ENCODE measurements at places on chromosomes 2 and 18.

DNA sequence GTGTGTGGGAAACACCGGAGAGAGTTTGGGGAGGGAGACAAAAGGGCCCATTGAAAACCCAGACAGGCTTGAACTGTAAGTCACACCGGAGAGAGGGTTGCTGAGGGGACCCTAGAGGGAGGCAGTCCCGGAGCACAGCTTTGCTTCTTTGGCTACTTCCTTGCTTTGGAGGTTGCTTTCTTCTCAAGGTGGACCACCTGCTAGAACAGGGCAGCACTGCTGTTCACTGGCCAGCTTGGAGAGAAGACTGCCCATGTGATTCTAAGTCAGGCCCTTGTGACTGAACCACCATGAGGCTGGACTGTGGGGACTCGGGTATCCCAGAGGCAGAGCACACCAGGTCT is 4.4 kb downstream of the ACTG2 start:
- no peak for DNase-seq

DNA sequence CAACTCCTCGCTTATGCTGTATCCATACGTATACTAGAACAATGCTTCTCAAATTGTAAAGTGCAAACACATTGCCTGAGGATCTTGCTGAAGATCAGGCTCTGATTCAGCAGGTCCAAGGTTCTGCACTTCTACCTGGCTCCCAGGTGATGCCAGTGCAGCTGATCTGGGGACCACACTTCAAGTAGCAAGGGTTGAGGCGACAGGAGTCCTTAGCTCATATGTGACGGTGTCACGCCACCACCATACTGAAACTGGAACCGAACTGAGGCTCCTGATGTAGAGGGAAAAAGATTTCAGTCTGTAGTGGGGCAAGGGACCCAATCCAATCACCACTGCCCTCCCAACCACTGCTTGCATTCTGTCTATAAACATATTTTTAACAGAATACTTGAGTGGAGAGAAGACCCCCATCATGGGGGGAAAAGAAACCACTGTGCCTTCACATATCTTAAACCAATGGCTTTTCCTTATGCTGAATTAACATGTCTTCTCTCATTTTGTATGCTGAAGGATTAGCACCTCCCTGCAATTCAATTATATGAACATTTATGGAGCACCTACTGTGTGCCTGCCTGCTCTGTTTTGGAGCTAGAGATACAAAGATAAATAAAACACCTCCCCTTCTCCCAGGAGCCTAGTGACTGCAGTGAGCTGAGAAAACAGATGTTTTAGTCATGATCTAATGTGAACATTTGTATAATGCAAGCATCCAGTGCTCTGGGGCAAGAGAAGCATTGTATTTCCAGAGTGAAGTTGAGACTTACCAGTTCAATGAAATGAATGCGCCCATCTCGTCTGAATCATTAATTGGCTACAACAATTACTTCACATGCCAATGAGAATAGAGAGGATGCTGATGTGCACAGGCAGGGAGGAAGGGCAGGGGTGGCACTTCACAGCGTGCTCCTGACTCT is 6.6 kb upstream of the ASAP2 start:
- no peak for DNase-seq

DNA sequence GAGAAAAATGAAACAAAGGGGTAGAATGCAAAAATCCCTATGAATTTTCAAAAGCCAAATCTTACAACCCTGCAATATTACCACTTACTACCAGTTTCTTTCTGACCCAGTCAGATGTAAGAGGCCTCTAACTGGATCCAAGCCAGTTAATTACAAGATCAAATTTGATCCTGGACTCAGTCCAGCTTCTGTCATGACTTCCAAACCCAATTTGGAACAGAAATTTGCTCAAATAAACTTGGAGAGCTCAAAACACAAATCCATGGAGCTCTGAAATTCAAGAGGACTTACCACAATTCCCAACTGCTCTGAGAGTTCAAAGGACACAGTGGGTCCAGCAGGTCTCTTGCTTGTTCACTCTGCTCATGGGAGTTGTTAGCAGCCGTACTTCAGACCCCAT is 1271.7 kb upstream of the SLC39A10 start:
- DNase-seq, result no peak

- no peak for DNase-seq
Observed at GRCh38 chr2:65880436-65880835, 448.0 kb upstream of the SPRED2 start.

GRCh38 chr2:197591339-197592072 is 75.6 kb downstream of the MOB4 start:
- no peak for DNase-seq

DNA sequence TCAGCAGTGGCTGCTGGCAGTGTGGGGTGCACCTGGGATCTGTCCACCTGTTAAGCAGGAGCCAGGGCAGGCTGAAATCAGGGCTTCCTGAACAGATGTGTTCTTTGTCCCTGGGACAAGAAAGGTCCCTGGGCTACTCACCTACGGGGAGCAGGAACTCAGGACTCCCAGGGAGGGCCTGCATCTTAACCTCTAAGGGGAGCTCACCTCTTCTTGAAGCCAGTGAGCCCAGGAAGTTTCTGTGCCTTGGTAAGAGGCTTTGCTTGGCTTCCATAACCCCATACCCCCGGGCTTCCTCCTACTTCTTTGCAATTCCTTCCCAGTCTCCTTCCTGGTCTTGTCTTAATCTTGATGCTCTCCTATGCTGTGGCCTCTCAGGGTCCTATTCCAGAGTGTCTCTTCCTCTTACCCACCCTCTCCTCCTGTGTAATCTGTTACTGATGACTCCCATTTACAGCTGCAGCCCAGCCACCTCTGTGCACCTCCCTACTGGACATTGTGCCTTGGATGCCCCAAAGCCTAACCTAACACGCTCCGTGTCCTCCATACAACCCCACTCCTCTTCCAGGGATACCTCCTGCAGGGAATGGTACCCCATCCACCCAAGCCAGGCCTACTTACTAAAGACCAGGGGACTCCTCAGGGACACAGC is 55.7 kb upstream of the MAPRE3 start:
- no peak for DNase-seq

DNA sequence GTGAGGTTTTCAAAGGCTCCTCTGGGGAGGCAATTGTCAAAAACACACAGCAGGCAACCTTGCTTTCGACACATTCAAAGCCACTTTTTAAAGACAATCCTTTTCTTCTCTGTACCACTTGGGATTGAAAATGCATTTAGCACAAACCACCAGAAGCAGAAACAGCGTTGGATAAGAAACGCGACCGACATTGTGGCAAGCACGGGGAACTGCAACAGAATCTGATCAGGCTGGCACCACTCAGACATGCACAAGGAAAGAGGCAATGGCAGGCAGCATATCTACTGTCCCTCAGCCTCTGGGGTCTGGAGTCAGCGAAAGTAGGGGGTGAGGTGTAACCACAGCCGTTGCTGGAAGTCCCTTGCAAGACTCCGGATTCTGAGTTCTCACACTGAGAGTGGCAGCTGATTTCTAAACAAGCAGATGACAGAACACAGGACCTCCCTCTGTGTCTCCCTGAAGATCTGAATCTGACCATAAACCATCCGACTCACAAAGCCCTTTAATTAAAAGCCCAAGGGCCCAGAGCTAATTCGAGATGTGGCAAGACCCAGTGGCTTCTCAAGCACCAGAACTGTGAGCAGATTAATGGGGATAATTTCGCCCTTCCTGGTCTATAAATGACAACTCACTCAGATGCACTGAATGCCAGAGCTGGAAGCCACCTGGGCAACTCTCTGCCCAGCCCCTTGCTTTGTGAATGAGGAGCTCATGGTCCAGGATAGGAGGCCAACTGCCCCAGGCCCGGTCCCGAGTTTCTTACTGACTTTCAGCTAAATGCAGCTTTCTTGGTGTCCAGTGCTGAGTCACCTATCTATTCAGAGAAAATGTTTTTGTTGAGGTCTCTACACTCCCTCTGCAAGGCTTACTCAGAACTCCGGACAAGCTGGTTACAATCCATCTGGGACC is 29.6 kb downstream of the CYRIA start:
- DNase-seq, result no peak

DNA sequence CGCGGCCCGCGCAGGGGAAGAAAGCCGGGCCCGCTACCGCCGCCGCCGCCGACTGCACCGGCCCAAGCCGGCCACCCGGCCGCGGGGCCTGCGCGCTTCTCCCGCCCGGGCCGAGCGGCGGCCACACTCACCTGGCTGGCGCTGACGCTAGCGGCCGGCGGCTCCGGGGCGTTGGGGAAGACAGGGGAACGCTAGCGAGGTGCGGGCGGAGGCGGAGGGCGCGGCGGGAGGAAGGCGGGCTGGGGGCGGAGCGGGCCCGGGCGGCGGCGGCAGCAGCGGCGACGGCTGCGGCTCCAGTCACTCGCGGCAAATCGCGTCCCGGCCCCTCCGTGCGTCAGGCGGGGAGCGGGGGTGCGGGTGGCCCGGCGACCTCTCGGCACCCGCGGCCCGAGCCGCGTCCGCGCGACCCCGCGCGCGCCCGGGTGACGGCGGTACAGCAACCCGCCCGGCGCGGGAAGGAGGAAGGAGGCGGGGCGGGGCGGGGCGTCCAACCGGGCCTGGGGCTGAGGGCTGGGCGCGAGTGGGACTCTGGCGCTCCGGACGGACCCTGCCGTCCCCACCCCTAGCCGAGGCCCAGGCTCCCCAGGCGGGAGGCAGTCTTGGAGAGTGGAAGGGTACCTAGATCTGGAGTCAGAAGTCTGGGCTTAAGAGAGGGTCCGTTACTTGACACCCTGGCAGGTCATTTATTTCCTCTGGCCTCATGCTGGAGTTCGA is at the start of gene SESTD1:
Gene SESTD1, minus strand, starts transcription at position 465 of the 714 bp plus-strand sequence. CDS start 72,991 bp downstream, outside the sequence.
- DNase-seq, result peak; percentile 56

GRCh38 chr2:207467716-207468347 is 61.9 kb upstream of the CREB1 start:
- DNase-seq, result no peak

- DNase-seq, result no peak
Observed at GRCh38 chr18:1658908-1659566, 754.4 kb downstream of the ADCYAP1 start.

DNA sequence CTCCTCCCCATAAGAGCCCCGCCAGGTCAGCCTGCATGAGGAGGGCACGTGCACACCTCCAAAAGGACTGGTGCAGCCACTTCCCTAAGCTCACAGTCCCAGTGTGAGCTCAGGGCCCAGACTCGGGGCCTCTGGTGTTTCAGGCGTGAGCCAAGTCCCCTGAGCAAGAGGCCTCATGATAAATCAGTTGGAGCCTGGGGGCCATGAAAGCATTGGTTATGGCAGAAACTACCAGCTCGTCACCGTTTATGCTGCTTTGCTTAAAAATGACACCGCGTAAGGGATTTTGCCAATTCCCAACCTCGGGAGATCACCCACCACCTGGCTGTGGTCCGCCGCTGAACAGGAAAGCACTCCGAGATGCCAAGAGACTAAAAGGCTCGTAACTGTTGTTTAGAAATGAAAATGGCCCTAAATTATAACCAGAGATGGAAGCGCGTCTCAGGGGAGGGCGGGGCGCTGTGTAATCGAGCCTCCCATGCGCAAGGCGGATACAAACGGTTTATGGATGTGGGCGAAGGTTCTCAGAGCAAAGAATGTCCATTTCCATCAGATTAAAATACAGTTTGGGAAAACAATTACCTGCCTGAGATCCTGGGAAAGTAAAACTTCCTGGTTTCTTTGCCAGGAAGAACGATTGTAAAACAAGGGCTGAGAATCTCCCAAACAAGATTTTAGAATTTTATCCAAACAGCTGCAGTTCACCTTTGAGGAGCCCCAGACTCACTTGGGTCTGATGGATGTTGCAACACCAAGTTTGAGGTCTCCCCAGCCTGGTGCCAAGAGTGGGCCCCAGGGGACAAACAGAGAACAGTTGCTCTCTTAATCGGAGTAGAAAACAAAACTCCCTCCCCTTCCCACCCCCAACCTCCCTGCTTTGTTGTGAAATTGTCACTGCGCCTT is 141.4 kb downstream of the BCL2 start:
- no peak for DNase-seq

DNA sequence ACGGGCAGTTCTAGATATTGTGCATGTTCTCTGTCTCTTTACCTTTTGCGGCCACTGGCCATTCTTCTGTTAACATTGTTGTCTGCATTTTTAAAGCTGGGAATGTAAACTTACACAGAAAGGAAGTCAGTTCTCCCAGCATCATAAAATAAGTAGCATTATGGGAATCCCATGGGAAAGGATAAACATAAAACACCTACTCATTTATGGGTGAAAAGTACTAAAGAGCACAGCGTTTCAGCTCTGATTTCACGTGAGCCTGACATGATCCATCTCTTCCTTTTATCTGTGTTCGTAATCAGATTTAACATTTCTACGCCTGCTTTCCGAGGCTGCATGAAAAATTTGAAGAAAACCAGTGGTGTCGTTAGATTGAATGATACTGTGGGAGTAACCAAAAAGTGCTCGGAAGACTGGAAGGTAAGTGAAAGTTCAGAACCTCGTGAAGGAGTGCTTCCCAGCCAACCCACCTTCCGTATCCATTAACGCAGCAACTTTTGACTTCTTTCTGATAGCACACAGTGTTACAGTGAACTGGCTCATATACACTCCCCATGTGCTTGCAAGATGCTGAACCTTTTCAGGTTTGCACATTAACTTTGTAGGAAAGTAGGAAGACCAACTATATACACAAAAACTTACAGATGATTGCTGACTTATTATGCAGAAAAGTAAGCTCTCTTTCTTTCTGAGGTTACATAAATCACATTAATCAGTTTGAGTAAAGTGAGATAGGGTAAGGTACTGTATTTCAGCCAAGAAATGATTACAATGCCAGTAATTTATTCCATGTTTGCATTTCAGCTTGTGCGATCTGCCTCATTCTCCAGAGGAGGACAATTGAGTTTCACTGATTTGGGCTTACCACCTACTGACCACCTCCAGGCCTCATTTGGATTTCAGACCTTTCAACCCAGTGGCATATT is 86.5 kb upstream of the TTC39C start:
- no peak for DNase-seq

GRCh38 chr18:45686891-45687611 is 36.9 kb upstream of the SLC14A1 start:
- no peak for DNase-seq

GRCh38 chr18:43774497-43774896 is 497.2 kb upstream of the SYT4 start:
- DNase-seq, result no peak

- no peak for DNase-seq
Observed at GRCh38 chr2:36618381-36618780, 20.4 kb upstream of the FEZ2 start.

GRCh38 chr2:85481818-85482777 is 56.9 kb upstream of the MAT2A start:
- no peak for DNase-seq

DNA sequence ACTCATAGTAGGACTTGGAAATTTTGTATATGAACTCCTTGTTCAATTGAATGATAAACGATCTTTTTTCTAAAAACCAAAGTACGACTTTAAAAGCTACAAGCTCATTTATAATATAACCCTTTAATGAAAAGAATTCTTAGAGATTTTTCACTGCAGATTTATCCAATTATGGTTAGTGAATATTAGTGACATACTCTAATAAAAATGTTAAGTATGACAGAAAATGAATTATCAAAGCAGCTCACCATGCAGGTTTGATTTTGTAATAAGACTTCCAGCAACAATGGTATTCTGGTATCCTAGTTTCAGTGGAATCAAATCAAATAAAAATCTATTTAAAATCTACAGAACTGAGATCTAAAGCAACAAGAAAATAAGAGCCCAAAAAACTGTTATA is 38.5 kb downstream of the PRPF40A start:
- no peak for DNase-seq

GRCh38 chr18:22790545-22791309 is 142.4 kb upstream of the RBBP8 start:
- no peak for DNase-seq

- DNase-seq, result peak; percentile 47
Observed at GRCh38 chr2:171598713-171599319, 76.5 kb downstream of the CYBRD1 start.
